ENCODE measurements at places on chromosomes 6 and 20.

- peak; percentile 75 for DNase-seq
Observed at GRCh38 chr6:26156105-26156849, 69.0 kb downstream of the HFE start.

- DNase-seq: no peak
Observed at GRCh38 chr6:63352069-63352543, 32.3 kb upstream of the LGSN start.

- DNase-seq: no peak
Observed at GRCh38 chr6:165880686-165881085, 217.6 kb upstream of the PDE10A start.

DNA sequence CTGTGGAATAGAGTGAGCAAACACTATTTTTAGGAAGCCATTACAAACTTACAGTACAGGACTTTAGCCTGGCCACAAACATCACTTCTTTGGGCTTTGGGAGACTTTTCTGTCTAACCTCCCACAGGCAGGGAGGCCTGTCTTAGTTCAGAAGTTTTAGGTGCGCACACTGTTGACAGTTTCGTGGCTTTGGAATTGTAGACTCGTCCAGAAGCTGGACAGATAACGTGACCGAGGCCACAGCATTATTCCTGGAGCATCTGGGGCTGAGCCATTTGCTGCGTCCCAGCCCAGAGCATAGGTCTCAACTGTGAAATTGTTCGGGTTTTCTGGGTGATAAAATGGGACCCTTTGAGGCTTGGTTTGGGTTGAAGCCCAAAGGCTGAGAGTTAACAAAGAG lies 53.8 kb downstream of the NDUFAF5 start:
- no peak for DNase-seq

- DNase-seq: no peak
Observed at GRCh38 chr6:92681401-92681800, 738.0 kb downstream of the EPHA7 start.

DNA sequence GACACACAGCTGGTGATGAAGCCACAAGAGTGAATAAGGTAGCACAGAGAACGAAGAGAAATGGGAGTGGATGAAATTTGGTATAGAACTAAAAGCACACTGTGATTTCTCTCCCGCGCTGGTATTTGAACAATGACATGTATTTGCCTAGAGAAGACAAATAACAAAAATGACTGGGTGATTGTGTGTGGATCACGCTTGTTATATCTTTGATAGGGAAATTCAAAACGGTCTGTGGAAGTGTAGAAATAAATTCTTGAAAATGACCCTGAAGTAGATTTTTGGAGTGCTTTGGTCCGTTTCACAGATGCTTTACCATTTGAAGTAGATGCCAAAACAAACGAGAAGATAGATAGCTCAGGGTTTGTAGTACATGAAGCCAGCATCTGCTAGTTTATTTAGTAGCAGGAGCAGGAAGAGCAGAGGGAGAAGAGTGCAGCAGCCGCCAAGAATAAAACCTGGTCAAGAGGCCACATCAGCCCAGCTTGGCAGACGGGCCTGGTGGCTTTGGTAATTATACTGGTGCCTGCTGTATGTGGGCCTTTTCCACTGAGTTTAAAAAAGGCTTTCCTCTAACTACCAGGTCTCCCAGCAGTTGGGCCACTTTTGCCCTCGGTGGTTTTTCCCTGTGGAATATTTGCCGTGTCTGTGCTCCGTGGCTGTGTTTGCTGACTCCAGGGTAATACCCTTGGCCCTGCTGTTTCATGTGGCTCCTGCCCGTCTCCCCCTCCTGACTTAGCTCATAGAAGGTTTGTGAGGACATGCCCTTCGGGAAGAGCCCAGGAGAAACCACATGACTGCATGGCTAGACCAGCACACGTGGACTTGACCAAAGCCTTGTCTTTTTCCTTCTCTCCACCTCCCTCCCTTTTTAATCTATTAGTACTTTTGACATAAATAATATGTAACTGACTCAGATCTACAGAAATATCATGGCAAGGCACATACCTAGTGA lies 294.0 kb downstream of the SOX4 start:
- DNase-seq: no peak

DNA sequence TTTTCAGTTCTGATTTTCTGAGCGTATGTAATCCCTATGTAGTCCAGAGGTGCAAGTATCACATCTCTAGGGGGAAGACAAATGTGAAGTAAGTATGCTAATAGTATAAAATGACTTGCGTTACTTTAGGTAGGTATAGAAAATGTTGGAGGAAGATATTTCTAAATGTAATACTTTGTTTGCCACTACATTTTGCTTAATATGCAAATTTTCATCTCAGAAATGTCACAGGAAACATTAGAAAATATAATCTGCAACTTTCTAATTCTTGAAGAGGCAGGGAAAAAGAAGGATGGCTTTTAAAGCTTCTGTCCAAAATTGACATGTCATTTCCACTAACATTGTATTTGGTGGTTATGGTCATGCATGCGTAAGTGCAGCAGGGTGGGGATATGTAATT lies 85.6 kb downstream of the CD2AP start:
- DNase-seq: no peak

- no peak for DNase-seq
Observed at GRCh38 chr6:98871821-98872220, 37.4 kb downstream of the POU3F2 start.

- DNase-seq: no peak
Observed at GRCh38 chr6:128847431-128848210, 35.3 kb upstream of the LAMA2 start.

- DNase-seq: peak; percentile 24
Observed at GRCh38 chr6:15365273-15365687, 119.4 kb downstream of the JARID2 start.

GRCh38 chr20:63767886-63768285 lies 28.3 kb downstream of the SLC2A4RG start:
- DNase-seq: no peak

GRCh38 chr20:37350649-37351574 lies 5.0 kb downstream of the SRC start:
- no peak for DNase-seq

- DNase-seq: no peak
Observed at GRCh38 chr6:63527658-63528514, 44.4 kb upstream of the LOC128125822 start.

DNA sequence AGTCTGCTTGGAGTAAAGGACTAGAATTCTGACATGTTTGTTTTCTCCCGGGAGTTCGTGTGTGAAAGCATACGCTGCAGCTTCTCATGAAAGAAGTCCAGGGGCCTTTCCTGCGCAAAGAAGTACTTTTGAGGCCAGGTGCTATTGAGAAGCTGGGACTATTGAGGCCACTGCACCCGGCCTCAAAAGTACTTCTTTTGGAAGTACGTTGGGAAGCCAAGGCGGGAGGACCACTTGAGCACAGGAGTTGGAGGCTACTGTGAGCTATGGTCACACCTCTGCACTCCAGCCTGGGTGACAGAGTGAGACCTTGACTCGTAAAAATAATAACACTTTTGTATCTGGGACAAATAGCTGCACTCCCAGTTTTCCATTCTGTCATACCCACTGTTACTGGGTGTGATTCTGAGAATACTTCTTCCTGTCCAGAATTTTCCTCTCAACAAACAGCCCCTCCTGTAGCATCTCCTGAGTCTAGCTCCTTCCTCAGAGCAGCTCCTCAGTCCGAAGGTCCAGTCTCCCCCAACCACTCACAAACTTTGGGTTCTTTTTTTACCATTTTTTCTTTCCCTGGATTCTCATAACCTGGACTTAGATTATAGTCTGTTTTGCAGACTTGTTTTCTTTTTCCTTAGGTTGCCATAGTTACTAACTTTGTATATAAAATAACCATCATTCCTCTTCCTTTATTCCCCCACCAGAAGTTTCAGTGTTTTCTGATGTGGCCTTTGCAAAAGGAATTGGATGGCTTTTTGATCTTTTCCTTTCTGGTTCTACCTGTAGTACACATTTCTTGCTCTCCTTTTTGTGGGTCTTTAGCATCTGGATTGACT lies 12.7 kb downstream of the STK35 start:
- DNase-seq: no peak

DNA sequence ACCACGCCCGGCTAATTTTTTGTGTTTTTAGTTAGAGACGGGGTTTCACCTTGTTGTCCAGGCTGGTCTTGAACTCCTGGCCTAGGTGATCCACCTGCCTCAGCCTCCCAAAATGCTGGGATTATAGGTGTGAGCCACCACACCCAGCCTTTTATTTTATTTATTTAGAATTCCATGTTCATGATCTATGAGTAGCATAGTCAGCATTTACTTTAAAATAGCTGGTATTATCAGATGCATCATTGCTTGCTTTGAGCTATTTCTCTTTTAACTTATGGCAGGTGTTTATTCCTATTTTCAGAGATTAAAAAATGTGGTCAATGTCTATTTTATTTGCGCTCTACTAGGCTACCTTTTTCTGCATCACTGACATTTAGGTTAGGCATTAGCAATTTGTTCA lies 152.0 kb downstream of the UTRN start:
- DNase-seq: no peak

- DNase-seq: no peak
Observed at GRCh38 chr20:1777476-1777820, 117.8 kb upstream of the SIRPA start.

GRCh38 chr6:3376064-3376463 lies 80.8 kb downstream of the SLC22A23 start:
- no peak for DNase-seq

DNA sequence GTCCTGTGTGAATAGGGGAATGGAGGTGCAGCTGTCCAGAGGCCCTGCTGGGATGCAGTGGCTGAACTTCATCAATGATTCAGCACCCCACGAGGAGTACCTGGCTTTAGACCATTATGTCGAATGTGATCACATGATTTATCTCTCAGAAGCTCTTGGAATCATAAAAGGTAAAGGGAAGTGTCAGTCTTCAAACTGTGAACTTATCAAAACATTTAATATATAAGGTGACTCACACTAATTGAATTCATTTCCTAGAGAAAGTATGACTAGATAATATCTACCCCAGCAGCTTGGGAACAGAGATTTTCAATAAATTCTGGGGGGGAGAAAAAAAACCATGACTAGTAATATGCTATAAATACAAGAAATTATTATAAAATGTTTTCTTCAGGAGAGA lies 29.5 kb downstream of the ALDH8A1 start:
- DNase-seq: no peak

- DNase-seq: no peak
Observed at GRCh38 chr20:10771435-10772140, 97.8 kb upstream of the JAG1 start.

DNA sequence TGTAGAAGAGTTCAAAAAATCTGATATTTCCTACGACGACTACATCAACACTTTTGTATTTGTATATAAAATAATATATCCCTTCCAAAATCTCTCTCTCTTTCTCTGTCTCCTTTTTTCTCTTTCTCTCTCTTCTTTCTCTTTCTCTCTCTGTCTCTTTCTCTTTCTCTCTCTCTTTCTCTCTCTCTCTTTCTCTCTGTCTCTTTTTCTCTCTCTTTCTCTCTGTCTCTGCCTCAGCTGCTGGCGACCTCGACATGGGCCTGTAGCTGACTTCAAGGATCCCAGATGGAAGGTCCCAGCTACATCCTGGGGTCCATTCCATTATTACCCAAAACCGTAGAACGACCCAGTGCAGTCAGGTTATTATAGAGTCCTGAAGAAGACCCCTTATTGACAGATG lies 90.0 kb downstream of the CD24 start:
- no peak for DNase-seq

GRCh38 chr6:168506460-168506859 lies 65.5 kb downstream of the SMOC2 start:
- DNase-seq: no peak

- no peak for DNase-seq
Observed at GRCh38 chr6:30763618-30764489, 19.5 kb upstream of the IER3 start.

- peak; percentile 31 for DNase-seq
Observed at GRCh38 chr6:3748208-3749066, 3.1 kb downstream of the PXDC1 start.

- DNase-seq: no peak
Observed at GRCh38 chr6:105753207-105753606, 332.9 kb upstream of the PRDM1 start.

DNA sequence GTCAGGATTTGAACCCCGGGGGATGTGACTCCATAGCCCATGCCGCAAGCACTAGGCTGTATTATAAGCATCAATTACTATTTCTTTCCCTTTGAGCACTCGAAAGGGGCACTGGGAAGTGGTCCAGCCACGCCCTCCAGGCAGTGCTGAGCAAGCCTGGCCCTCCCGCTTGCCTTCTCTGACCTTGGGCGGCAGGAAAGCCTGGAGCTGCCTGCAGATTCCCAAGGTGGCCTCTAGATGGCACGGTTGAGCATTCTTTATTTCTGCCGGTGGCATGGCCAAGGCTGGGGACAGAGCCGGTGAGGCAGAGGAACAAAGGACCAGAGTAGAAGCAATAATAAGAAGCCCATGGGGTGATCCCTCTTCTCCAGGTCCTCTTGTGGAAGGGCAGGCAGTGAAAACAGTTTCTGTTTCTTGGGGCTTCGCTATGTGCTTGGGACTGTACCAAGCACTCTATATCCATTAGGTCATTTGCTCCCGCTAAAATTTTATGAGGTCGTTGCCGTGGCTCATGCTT lies 32.0 kb downstream of the ARHGAP40 start:
- peak; percentile 50 for DNase-seq

GRCh38 chr6:56803594-56803993 lies 151.3 kb upstream of the BEND6 start:
- no peak for DNase-seq

- no peak for DNase-seq
Observed at GRCh38 chr20:48178633-48179032, 393.4 kb upstream of the SULF2 start.

- DNase-seq: no peak
Observed at GRCh38 chr6:19477563-19477962, 359.6 kb upstream of the ID4 start.

GRCh38 chr6:16832043-16832567 lies 70.8 kb upstream of the ATXN1 start:
- no peak for DNase-seq

GRCh38 chr6:51289041-51289440 lies 470.4 kb downstream of the TFAP2B start:
- DNase-seq: no peak

DNA sequence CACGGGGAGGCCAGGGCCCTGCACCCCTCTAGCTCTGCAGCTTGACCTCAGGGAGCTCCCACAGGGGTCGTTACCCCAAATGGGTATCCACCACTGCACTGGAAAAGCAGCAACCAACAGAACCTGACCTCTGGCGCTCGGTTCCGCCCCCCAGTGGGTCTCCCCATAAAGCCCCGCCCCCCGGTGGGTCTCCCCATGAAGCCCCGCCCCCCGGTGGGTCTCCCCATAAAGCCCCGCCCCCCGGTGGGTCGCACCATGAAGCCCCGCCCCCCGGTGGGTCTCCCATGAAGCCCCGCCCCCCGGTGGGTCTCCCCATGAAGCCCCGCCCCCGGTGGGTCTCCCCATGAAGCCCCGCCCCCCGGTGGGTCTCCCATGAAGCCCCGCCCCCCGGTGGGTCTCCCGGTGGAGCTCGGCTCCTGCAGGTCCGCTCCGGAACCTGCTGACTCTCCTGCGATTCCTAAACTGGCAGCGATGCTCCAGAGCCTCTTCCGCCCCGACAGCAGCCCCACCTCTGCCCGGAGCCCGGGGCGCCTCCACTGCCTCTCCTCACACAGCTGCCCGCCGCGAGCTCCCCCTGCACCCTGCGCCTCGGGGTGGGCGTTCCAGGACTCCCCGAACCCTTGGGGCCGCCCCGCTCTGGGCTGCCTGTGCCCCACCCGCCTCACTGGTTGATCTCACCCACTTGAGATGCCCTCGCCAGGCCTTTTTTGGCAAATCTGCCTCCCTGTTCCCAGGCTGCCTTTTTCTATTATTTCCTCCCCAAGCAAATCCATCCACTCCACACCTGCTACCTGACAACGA lies 12.1 kb downstream of the SLC2A4RG start:
- DNase-seq: no peak

GRCh38 chr6:137666202-137666774 lies 172.1 kb upstream of the OLIG3 start:
- no peak for DNase-seq

- DNase-seq: no peak
Observed at GRCh38 chr20:9040863-9041524, 27.9 kb upstream of the PLCB4 start.
